ENCODE measurements at places on chromosomes 13 and 19. TPM values are rescaled to one million over a fixed set of nuclear protein-coding genes. Genes with fewer than 3 reads are reported as not detected.

ALDH16A1 gene
- 95.8 TPM for total RNA-seq

C13orf42 gene
- not detected for total RNA-seq

ZNF628 gene
- 5.8 TPM for total RNA-seq

AP3D1 gene
- 87.5 TPM for total RNA-seq

KLK5 gene
- not detected for total RNA-seq

POU4F1 gene
- total RNA-seq: not detected

RNF17 gene
- total RNA-seq: not detected

GAPDHS gene
- total RNA-seq: not detected

GIPC3 gene
- total RNA-seq: 0.20 TPM

SLAIN1 gene
- not detected for total RNA-seq

ZNF575 gene
- total RNA-seq: 0.15 TPM

ZNF439 gene
- total RNA-seq: 2.2 TPM

RFXANK gene
- total RNA-seq: 54.1 TPM

SYT5 gene
- 0.25 TPM for total RNA-seq

CEACAM16 gene
- not detected for total RNA-seq

ZNF682 gene
- 4.4 TPM for total RNA-seq

KEAP1 gene
- 86.3 TPM for total RNA-seq

ZNF878 gene
- 0.05 TPM for total RNA-seq

GAS6 gene
- total RNA-seq: 89.2 TPM

SPC24 gene
- total RNA-seq: 9.0 TPM

SMIM44 gene
- total RNA-seq: not detected
